ENCODE measurements at places on chromosomes 7 and 10.

GRCh38 chr10:43371418-43371817, at the start of gene FXYD4:
Gene FXYD4 (plus strand): TSS chr10:43371636. CDS start chr10:43373747, 2,111 bp downstream.
- no peak for DNase-seq

DNA sequence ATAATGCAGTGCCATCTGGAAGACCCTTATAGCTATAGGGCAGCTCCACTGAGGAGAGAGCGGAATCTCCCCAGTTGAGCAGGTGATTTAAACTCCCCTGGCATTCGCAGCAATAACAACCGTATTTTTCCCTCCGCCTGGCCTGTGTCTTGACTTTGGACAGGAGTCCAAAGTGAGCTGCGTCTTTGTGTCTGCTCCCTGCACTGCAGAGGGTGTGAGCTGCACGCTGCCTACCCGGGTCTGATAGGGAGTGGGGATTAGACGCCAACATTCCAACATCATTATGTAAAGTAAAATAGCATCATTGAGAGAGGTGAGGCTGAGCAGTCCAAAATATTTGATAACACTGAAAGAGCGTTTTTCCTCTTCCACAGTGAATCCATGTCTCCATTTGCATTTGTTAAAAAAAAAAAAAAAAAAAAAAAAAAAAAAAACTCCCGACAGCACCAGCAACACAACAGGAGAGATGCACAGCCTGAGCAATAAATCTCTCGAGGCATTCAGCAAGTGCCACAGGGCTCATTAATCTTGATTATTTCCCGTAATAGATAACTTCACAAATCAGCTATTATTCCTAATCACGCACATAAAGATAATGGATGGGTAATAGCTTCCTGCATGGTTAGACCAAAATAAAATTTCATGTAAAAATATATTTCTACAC, 68.6 kb downstream of the CELF2 start:
- DNase-seq: no peak

- no peak for DNase-seq
Measured at GRCh38 chr7:158568974-158569857, 18.4 kb downstream of the PTPRN2 start.

GRCh38 chr7:156423876-156424275, 216.7 kb upstream of the RNF32 start:
- no peak for DNase-seq
